ENCODE measurements at places on chromosomes 4 and X. TPM values are rescaled to one million over a fixed set of nuclear protein-coding genes. Genes with fewer than 3 reads are reported as not detected.

Gene RRH
- not detected for total RNA-seq

Gene ASB12
- not detected for total RNA-seq

Gene OTC
- not detected for total RNA-seq

DNA sequence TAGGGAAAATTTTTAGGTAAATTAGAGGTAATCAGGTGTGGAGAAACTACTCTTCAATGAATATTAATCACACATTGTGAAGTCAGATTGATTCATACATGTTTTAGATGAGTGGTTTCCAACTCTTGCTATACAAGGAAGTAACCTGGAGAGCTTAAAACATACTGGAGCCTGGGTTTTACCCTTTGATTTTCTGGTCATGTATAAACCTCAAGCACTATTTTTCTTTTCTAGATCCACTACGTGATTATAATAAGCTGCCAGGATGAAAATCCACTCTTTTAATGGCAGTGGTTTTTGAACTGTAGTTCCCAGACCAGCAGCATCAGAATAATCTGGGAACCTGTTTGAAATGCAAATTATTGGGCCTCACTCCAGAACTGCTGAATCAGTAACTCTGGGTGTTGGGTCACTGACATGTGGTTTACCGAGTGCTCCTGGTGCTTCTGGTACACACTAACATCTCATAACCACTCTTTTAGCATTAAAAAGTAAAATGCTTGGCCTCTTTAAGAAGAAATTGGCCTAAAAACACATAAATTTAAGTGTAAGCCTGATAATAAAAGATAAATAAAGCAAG lies 63.4 kb downstream of the DCAF12L1 start:
- no peak for DNase-seq

DNA sequence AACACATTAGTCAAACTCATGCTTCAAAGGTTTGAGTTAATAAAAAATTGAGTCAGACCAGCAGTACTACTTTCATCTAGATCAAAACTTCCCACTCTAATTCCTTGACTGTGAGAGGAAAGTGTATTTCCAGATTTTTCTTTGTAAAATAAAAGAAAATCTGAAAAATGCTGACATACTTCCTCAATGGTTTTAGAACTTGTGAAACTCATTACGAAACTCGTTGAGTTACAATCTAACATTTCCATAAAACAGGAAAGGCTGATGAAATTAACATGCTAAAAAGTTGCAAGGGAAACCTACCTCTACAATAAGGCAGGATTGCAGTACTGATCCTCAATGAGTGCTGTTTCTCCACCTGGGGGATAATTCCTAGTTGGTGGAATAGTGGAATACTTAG lies 217.8 kb upstream of the HCCS start:
- DNase-seq, result no peak

GRCh38 chr4:138223231-138223910 lies 18.8 kb downstream of the SLC7A11 start:
- DNase-seq, result no peak

Gene H2BW2
- not detected for total RNA-seq

GRCh38 chrX:4935401-4935800 lies 1222.0 kb upstream of the PRKX start:
- DNase-seq, result no peak

DNA sequence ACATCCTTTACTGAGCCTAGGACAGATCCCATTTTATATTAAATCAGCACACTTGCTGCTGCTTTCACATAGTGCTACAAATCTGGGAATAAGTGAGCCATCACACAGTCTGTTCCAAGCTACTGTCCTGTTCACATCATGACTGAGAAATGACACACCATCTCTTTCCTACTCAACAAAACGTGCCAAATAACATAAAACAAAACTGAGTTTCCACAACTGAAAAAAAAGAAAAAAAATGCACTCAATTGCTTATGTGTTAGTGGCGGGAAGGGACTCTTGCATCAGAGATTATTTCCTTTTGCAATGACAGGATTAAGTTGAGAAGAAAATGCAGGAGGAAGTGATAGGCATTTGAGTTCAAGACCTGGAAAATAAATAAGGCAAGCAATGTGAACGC lies 109.0 kb downstream of the SHROOM4 start:
- DNase-seq, result no peak

DNA sequence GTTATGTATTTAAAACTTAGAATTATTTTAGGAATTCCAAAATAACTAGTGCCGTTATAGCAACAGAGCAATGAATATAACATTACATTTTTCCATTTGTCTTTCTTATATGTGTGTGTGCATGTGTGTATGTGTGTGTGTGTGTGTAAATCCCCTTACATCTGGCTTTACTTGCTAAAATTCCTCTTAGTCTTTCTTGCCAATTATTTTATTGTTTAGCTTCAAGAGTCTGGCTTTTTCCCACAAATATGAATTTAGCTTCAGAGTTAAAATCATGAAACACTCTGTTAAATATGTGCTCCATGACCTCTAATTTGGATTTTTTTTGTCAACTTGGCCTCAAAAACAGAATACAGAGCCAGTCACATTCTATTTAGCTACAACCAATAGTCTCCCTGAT lies 18.9 kb downstream of the FGF13 start:
- DNase-seq, result no peak

DNA sequence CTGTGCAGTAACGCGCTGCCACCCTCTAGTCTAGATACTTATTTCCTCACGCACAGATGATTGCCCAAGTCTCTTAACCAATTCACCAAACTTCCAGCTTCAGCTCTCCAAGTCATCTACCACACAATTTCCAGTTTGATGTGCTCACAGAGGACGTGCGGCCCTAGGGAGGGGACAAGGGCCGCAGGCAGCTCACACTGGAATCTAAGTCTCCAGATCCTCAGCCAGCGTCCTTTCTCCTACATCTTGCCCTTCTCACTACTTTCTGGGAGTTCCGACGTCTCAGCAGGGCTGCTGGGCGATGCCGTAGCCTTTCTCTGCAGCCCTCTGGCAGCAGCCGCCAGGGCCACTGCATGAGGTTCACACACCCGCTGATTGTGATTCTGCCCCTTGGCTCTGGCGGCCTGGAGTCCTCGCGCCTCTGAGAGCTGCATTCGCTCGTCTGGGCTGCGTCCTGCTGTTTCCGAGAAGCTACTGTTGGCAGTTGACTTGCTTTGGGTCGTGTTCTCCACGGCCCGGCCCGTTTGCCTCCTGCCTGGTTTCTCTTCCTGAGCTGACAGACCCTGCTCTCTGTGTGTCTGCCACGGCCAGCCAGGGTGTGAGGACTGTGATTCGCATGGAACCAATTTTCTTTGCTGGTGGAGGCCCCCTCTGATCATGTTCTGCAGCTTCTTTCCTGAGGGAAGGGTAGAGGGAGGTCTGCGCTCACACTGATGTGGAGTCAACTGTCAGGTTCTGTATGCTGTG lies 14.1 kb upstream of the TMEM131L start:
- no peak for DNase-seq

Gene SPANXA1
- total RNA-seq, result not detected

GRCh38 chr4:92825791-92826190 lies 522.0 kb downstream of the GRID2 start:
- no peak for DNase-seq

Gene MAGEA1
- total RNA-seq, result 64.2 TPM

Gene FGD1
- total RNA-seq, result 8.7 TPM

DNA sequence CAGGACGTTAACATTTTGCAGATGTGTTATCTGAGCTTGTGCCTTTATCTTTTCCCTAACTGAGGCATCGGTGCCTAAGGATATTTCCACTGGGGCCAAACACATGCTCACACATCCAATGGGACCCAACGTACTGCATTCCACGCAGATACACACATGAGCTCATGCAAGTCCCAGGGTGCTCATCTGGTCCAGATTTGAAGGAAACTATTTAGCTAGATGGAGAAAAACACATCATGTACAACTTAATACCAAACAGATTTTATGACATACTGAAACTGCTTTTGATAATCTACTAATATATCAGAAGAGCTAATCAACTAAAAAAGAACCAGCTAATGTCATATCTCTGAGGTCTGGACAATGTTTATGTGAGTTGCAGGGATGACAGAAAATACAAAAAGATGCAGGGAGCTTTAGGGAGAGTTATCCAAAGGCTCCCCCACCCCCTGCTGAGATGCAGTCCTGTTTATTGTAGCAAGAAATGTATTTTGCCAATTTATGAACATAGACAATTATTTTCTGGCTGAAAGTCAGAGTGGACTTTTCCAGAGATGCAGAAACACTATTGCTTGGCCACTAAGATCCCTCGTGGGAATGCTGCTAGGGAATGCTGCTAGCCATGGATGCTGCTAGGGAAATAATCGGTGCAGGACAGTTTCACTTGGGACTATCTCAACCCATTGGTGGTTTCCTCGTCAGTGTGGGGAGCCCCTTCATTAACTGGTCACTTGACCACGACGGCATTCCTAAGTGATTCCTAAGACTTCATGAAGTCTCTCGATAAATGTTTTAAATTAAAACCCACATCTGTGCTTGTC lies 172.8 kb downstream of the SMIM20 start:
- DNase-seq, result no peak

GRCh38 chr4:10047967-10048366 lies 26.7 kb upstream of the SLC2A9 start:
- DNase-seq, result no peak

GRCh38 chr4:184942444-184943425 lies 75.6 kb upstream of the HELT start:
- DNase-seq, result no peak

- DNase-seq, result no peak
These were observed 48.4 kb downstream of the KCNIP4 start for GRCh38 chr4:21900211-21900610.

GRCh38 chrX:78140206-78140605 lies 756 bp upstream of the TAF9B start:
- no peak for DNase-seq

DNA sequence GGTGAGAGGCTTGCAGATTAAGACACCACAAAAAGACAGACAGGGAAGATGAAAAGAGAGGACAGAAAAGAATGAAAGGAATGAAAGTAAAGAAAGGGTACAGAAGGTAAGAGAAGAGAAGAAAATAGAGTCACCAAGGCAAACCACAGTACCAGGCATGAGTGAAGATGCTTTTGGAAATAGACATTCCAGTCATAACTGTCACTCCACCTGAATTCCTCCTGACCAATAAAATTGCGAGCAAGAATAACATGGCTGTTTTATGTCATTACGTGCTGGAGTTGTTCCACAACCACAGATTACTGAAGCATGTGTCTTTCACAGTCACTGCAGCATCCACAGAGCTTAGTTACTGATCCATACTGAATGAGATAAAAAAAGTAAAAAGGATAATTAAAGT lies 864.9 kb upstream of the SLIT2 start:
- no peak for DNase-seq

DNA sequence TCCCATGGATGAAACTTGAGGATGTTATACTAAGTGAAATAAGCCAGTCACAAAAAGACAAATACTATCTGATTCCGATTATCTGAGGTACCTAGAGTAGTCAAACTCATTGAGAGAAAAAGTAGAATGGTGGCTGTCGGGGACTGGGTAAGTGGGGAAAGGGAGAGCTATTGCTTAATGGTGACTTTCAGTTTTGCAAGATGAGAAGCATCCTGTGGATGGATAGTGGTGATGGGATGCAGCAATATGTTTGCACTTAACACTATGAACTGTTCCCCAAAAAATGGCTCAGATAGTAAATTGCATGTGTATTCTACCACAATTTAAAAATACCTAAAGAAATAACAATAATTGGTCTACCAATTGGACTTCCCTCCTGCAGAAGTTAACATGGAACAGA lies 181.5 kb downstream of the SHROOM3 start:
- no peak for DNase-seq

- peak; percentile 51 for DNase-seq
These were observed 14.4 kb upstream of the FAM9A start for GRCh38 chrX:8815460-8816065.

- DNase-seq, result no peak
These were observed 124.9 kb downstream of the PTTG2 start for GRCh38 chr4:38084877-38085711.

DNA sequence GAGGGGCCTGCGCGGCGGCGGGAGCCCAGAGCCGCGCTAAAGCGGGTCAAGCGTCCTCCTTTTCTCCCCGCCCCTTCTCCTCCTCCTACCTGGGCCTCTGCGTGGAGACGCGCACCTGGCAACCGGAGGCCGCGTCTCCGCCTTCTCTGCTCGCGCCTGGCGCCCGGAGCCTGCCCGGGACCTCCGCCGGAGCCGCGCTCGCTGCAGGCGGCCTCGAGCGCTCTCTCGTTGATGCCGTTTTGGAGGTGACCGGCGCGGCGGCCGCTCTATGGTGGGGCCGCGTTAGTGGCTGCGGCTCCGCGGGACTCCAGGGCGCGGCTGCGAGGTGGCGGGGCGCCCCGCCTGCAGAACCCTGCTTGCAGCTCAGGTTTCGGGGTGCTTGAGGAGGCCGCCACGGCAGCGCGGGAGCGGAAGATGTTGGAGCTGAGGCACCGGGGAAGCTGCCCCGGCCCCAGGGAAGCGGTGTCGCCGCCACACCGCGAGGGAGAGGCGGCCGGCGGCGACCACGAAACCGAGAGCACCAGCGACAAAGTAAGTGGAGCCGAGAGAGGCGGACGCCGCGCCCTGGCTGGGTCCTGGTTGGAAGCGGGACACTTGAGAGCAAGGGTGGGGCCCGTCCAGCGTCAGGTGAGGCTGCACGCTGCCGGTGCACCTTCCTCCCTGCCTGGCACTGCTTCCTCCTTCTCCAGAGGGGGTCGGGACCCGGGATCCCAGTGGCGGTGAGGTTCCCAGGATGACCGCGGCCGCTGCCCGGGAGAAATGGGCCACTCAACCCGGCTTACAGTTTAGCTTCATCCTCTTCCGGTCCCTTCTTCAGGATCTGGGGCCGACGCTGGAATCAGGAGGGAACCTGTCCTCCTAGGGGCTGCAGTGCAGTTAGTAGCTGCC lies at the start of gene CDS1:
CDS1 (plus strand) TSS at position 140 of the 888 bp plus-strand sequence; CDS start at position 415, 275 bp downstream.
- no peak for DNase-seq

GRCh38 chr4:33850371-33850902 lies 2393.9 kb downstream of the ARAP2 start:
- no peak for DNase-seq

- DNase-seq, result peak; percentile 37
These were observed 512.5 kb upstream of the SLIT2 start for GRCh38 chr4:19739101-19739651.
